ENCODE measurements at places on chromosomes 5 and 9.
A peak's percentile ranks its signal among the peaks of the same experiment; 100 is the strongest.

DNA sequence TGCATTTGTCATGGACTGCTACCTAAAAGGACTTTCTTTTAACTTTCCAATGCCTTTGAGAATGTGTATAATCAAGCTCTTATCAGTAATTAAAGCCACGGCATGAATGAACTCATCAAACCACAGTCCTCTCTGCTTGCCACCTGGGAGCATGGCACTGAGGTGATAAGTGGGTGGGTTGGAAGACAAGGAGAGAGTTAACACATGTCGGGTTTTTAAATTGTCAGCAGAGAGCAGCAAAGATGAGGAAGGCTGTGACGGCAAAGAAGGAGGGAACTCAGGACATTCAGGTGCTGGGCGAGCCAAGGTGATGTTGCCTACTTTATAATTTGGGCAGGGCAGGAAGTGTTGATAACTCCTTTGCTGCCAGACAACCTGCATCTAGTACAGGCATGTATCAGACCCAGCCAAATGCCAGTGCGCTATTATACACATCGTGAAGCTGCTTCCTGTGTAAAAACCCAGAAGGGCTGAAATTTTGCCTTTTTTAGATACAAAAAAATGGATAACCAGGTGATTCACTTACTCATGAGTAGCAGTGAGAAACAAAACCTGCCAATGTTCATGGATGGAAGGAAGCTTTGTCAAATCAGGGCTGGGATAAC, 269.1 kb downstream of the KIF4B start:
- no peak for DNase-seq

- DNase-seq, result no peak
Observed at GRCh38 chr9:105296877-105297287, 52.4 kb downstream of the SLC44A1 start.

- DNase-seq, result no peak
Observed at GRCh38 chr5:87877023-87877422, 391.6 kb downstream of the TMEM161B start.

DNA sequence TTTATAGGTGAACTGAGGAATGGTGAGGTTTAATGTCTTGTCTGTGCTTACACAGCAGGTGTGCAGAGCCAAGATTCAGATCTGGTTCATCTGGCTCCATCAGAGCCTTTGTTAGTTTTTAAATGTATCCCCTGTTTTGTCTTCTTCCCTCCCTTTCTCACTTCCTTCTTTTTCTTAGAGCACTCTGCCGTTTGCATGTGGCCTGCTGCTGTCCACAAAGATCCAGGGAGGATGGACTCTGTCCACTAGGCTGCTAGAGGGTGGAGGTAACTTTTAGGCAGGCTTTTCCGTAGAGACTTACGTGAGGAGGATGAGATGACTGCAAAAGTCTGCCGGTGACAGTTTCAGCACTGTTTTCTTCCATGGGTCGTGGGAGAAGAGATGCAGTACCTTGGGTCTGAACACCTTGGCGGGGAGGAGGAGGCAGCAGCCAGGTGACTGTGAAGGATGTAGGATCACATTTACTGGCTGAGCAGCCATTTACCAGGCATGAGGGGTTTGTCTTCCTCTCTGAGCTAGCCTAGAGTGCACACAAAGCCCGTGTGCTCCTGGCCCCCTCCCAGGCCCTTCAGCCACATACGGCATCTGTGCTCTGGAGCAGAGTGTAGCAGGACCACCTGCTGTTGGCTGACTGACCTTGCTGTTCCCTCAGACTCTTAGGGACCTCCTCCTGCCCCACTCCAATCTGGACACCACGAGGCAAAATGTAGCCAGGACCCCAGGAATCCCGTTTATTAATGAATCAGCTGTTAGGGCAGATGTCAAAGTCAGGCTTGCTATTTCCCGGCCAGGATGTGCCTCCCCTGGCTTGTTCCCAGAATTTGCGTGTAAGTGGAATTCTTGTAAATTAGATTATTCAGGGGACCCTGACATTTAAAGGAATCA, 1.8 kb downstream of the NTMT1 start:
- no peak for DNase-seq

- DNase-seq, result no peak
Observed at GRCh38 chr5:135042595-135042994, 8.6 kb upstream of the PITX1 start.

- peak; percentile 74 for DNase-seq
Observed at GRCh38 chr5:72848474-72849428, 32.3 kb downstream of the TNPO1 start.

DNA sequence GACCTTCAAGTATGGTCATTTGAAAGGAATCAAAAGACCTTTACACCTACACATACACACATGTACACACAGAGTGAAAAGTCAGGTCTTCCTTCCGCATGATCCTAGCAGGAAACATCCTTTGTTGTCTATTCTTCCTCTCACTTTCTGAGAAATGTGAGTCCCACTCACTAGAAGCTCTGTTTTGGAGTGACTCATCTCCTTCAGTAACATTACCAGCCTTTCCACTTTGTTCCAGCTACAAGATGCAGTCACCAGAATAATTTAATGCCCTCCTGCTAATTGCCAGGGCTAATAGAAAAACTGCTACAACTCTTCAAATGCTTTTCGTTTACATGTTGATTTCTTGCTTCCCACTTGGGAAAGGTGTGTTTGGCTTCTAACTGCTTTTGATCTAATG, 417.3 kb downstream of the RASEF start:
- DNase-seq, result no peak

GRCh38 chr9:95854386-95855020, 21.0 kb upstream of the ERCC6L2 start:
- no peak for DNase-seq

- no peak for DNase-seq
Observed at GRCh38 chr9:72443855-72444254, 77.6 kb upstream of the TMC1 start.

DNA sequence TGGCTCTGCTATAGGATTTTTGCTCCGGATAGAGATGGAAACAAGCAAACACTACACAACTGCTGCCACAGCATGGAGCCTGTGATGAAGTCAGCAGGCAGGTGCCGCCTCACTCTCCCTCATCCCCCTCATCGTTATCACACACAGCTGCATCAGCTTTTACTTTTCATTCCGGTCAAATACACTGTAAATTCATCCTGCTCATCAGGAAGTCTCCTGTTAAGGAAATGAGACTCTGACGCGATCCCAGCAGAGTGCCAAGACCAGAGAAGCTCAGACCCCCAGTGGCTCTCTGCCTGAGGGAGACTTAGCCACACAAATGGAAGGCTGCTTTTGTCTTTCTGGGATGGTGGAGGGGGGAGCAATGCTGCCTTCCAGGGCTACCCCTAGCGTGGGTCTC, 270.2 kb downstream of the ELAVL2 start:
- DNase-seq, result no peak

DNA sequence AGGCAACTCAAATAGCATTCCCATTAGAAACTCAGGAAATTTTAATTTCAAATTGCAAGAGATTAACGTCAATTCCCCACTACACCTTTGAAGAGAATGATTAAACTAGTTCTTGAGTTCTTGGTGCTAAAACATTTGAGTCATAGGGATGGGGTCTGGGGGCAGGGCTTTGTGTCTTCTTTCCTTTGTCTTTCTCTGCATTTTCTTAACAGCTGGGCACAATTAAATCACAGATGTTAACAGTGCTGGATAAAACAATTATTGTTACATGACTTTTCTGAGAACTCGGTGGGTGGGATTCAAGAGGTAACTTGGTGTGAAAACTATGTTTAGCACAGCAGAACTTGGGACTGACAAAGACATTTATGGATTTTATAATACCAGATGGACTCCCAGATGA, 351.9 kb upstream of the TNC start:
- no peak for DNase-seq

GRCh38 chr5:136382071-136382470, 16.7 kb upstream of the TRPC7 start:
- DNase-seq, result no peak

DNA sequence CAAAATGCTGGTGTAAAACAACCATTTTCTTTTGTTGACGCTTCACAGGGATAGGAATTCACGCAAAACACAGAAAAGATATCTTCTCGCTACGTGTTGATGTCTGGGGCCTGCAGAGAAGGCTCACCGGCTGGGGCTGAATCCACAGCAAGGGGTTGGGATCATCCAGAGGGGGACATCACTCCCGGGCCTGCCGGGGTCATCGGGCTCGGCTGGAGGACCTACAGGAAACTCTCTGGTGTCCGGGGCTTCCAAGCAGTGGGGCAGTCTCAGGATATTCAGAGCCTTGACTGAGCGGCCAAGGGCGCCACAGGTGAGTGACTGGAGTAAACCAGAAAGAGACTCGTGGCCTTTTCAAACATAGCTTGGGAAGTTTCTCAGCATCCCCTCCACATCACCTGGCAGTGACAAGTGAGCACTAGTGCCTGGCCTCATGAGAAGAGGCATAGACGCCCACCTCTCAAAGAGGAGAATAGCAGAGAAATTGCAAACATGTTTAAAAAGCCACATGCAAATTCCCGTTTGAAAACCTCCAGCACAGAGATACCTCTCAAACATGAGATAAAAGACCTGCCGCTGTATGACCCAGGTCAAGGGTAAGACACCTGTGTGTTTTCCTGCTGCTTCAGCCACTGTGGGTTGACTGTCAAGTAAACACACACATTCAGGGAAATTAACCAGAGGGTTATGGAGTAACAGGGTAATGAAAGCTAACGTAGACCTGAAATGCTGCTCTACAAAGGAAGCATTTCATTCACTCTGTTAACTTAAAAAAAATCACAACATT, 50.8 kb upstream of the SIMC1 start:
- no peak for DNase-seq

GRCh38 chr5:139974661-139975060, 68.4 kb downstream of the NRG2 start:
- DNase-seq, result no peak

GRCh38 chr5:99724732-99725290, 796.0 kb upstream of the CHD1 start:
- DNase-seq, result no peak

DNA sequence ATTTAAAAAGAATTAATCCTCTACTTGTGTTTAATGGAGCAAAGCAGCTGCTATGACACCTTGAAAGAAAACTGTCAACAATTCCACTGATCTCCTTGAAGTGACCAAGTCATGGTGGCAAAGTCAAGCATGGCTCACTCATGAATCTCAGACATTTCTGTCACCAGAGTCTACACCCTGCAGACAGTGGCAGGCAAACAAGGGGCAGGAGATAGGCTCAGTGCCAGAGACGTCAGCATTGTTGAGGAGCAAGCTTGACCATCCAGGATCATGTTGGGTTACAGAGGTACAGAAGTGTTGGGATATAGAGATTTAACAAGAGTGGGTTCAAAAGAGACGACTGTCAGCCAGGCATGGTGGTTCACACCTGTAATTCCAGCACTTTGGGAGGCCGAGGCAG, 16.1 kb upstream of the VPS13A start:
- DNase-seq, result no peak

GRCh38 chr5:170135796-170136490, 30.2 kb downstream of the FOXI1 start:
- no peak for DNase-seq

DNA sequence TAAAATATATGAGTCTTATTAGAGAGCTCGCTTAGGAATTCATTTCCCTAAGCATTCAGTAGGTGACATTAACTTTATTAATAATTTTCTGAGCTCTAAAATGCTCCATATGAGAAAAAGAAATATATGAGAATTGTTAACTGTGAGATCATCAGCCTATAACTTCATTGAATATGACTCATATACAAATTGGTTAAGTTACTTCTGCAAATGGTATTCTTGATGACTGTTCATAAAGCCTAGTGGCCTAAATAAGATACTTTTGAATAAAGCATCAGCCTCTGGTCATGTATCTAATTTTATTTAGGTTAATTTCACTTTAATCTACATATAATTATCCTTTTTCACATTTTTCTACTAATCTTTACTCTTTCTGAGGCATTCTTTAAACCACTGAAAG, 710.2 kb upstream of the ACO1 start:
- DNase-seq, result no peak

DNA sequence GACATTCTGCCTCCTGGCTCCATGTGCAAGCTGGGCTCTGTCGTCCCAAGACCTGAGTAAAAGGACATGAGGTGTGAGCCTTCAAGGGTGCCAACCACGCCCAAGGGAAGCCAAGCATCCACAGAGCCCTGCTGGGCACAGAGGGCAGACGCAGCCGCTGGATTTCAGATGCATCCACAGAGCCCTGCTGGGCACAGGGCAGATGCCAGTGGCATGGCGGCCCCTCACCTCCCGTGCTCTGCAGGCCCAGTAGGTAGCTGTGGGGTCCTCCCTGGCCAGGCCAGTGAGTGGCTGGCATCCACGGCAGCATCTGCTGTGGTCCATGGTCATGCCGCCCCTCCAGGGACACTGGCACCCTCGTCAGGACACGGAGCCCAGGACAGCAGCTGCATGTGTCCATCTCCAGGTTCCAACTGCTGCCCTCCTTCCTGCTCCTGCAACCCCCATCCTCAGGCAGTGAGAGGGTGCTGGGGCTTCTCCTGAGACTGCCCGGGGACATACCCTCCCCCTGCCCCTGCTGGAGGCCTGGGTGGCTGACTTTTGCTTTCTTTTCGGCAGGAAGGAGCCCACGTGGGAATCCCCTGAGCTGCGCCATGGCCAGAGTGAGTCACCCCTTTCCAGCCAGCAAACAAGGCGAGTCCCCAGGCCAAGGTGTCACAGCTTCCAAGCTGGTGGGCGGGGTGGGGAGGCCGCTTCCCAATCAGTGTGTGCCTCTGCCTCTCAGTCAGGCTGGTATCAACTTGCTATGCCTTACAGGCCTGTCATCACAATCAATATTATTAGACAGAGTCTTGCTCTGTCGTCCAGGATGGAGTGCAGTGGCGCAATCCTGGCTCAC, 4.0 kb upstream of the TRAF2 start:
- DNase-seq, result peak; percentile 77

Data from activated naive CD8-positive, alpha-beta T cell treated with anti-CD3 and anti-CD28 coated beads, Interleukin-2, amount 10 ng/mL, durations not matched to agents 7 days and 5 days (primary cell).